Hematopoietic multipotent progenitor cell treated with erythropoietin and hydrocortisone succinate and interleukin-3 and kit ligand, for 15 days (in vitro differentiated cells): ENCODE measurements at places on chromosomes 6 and 20.

GRCh38 chr6:169075915-169076654 lies 177.6 kb downstream of the THBS2 start:
- DNase-seq: no peak

- DNase-seq: no peak
These were observed 34.1 kb downstream of the TNXB start for GRCh38 chr6:32074996-32075532.

DNA sequence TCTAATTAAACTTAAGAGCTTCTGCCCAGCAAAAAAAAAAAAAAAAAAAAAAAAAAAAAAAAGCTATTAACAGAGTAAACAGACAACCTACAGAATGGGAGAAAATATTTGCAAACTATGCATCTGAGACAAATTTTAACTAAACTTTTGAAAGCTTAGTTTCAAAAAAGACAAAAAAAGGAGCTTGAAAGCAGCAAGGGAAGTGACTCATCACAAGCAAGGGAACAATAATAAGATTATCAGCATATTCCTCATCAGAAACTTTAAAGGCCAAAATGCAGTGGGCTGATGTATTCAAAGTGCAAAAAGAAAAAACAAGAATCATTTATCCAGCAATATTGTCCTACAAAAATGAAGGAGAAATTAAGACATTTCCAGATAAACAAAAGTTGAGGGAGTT lies 158.6 kb downstream of the RNF144B start:
- no peak for DNase-seq

DNA sequence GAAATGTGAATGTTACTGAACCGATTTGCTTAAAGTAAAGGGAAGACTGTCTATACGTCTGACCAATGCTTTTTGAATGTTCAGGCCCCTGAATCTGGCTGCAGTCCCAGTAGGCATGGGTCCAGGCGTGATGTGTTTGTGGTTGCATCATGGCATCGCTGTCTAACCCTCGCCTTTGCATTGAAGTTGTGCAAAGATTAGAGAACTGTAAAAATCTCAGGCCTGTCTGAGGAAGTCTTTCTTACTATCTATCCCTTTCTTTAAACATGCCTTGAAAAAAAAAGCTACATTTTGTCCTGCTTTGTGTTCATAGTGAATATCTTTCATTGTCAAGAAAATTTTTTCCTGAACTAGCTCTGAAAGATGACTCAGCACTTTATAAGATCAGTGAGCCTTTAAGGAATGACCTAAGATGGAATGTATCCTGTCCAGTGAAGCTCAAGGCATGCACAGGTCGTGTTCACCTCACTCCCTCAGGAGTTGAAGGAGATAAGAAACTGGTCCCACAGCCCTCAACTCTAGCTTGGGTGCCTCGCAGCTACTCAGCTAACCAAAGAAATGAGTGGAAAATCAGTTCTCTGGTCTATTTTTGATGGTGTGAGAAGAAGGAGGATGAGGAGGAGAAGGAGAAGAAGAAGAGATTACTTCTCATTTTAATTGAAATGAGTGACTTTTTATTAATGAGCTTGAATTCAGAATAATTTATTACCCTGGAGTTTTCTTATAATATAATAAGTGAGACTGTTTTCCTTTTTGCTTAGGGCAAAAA lies 48.6 kb downstream of the TPD52L1 start:
- no peak for DNase-seq

- no peak for DNase-seq
These were observed 59.0 kb upstream of the ZNF184 start for GRCh38 chr6:27531772-27532459.

DNA sequence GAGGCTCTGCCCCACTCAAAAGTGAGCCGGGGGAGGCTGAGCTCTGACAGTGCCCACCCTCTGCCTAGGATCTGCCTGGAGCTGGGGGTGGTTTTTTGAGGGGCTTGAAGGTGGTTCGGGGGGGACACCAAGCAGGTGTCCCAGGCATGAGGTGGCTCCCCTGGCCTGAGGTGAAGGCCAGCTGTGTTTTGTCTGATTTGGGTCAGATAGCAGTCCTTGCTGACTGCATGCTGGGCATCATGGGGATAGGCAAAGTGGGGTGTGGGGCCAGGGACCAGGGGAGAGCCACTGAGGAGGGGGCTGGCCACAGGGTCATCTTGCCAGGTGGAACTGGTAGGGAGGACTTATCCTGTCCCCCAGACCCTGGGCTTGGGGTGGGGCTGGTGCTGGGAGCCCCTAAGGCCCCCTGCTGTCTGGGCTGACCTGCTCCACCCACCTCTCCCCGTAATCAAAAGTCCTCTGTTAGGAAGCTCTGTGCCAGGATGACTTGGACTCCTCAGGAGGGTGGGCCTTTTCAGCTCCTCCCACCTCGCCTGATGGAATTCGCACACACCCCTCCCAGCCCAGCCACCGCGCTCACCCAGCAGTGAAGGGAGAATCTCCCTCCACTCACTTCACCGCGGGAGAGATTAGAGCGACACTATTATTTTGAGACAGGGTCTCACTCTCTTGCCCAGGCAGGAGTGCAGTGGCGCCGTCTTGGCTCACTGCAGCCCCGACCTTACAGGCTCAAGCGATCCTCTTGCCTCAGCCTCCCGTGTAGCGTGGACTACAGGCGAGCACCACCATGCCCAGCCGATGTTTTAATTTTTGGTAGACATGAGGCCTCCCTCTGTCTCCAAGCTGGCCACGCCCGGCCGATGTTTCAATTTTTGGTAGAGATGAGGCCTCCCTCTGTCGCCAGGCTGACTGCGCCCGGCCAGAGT lies 1.5 kb upstream of the COL9A3 start:
- no peak for DNase-seq

DNA sequence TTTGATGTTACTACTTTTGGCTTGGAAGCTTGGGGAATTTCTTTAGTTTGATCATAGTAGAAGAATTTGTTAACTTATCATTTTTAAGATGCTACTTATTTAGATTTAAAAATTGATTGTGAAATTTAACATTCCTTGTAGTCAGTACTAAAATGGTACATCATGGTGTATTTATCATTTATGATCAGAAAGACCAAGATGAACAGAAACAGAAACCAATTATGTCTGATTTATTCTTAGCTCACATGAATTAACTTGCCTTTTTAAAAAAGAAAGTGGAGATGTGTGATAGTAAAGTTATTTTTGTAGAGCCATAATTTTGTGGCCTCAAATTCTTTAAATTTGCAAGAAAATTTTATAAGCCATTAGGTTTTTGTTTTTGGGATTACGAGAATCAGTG lies 77.6 kb downstream of the LIN28B start:
- DNase-seq: no peak

DNA sequence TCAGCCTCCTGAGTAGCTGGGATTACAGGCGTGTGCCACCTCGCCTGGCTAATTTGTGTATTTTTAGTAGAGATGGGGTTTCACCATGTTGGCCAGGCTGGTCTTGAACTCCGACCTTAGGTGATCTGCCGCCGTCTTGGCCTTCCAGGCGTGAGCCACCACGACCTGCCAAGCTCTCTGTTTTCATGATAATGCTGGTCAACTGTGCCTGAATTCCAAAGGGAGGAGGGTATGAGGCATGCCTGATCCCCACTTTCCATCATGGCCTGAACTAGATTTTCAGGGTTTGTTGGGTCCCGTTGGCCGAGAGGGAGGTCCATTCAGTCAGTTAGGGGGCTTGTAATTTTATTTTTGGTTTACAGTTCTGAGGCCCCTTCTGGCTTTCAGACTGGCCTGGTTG lies 28.0 kb upstream of the ANGPT4 start:
- DNase-seq: no peak

GRCh38 chr6:52454556-52454955 lies 34.4 kb downstream of the EFHC1 start:
- DNase-seq: no peak

- DNase-seq: no peak
These were observed 500.1 kb downstream of the EPM2A start for GRCh38 chr6:145235207-145235606.

GRCh38 chr6:146891615-146892265 lies 293.0 kb downstream of the ADGB start:
- no peak for DNase-seq

DNA sequence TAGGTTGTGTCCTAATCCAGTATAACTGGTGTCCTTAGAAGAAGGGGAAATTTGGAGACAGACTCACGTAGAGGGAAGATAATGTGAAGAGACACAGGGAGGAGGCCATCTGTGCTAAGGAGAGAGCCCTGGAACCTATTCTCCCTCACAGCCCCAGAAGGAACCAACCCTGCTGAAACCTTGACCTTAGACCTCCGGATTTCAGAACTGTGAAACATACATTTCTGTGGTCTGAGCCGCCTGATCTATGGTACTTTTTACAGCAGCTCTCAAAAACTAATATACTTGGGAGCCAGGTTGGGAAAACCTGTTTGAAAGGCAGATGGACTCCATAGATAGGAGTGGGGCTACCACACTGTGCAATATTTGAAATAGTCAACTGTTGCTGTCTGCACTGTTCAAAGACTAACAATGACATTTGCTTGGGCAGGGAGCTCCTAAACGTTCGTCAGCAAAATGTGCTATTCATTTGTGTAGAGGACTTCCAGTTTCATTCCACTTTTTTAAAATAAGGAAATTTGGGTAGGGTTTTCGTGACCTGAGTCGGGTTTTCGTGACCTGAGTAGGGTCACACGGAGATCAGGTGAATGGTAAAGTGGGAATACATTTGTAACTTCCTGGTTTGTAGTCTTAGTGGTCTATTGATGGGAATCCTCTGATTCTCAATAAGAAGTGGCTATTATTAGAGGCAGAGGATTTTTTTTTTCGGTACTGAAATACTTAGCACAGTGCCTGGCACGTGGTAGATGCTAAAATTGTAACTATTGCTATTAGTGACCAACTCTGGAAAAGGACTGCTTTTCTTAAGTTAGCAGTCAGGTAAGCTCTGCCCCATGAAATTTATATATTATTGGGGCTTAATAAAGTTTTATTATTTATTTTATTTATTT lies 11.4 kb downstream of the TAGAP start:
- DNase-seq: no peak

- DNase-seq: no peak
These were observed 14.7 kb downstream of the TRPC4AP start for GRCh38 chr20:35077872-35078271.

- DNase-seq: no peak
These were observed 237.8 kb downstream of the UST start for GRCh38 chr6:148984531-148985056.

- peak; percentile 33 for DNase-seq
These were observed 84.8 kb downstream of the TAF4 start for GRCh38 chr20:61980647-61981583.

DNA sequence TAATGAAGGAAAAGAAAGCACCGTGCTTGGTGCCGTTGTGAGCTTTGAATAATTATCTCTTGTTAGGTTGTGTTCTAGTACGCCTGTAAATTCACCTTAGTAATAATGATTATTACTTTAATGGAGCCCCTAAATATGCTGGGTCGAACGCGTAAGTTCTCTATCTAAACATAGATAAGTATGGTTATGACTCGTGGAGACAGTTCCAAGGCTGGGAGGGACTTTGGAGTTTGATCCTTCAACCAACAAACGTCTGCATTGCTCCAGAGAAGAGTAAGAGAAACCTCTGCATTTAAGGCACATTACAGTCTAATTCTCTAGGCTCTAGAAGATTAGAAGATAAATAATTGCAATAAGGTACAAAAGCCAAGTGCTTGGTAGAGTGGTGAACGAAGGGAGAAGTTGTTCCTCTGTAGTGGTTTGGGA lies 514 bp downstream of the ACOT13 start:
- DNase-seq: no peak

- no peak for DNase-seq
These were observed 13.4 kb upstream of the SMIM8 start for GRCh38 chr6:87308970-87309369.

- no peak for DNase-seq
These were observed 8.8 kb downstream of the BIRC7 start for GRCh38 chr20:63244468-63244867.

DNA sequence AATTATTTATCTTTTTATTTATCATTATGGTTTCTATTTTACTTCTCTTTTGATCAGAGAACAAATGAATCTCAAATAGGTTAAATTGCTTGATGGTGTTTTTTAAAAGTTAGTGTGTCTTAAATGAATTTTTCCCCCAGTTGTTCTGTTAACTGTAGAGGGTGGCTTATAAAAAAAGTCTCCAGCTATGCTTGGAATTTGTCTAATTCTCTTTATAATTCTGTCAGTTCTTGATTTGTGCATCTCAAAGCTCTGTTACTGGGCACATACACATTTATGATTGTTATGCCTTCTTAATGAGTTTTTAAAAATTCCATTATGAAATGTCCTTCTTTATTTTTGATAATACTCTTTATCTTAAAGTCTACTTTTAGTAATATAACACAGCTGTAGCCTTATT lies 58.0 kb downstream of the LIN28B start:
- no peak for DNase-seq

- DNase-seq: no peak
These were observed 449.6 kb downstream of the C6orf118 start for GRCh38 chr6:164859816-164860215.

- DNase-seq: no peak
These were observed 24.5 kb downstream of the ARID1B start for GRCh38 chr6:156801712-156802111.

DNA sequence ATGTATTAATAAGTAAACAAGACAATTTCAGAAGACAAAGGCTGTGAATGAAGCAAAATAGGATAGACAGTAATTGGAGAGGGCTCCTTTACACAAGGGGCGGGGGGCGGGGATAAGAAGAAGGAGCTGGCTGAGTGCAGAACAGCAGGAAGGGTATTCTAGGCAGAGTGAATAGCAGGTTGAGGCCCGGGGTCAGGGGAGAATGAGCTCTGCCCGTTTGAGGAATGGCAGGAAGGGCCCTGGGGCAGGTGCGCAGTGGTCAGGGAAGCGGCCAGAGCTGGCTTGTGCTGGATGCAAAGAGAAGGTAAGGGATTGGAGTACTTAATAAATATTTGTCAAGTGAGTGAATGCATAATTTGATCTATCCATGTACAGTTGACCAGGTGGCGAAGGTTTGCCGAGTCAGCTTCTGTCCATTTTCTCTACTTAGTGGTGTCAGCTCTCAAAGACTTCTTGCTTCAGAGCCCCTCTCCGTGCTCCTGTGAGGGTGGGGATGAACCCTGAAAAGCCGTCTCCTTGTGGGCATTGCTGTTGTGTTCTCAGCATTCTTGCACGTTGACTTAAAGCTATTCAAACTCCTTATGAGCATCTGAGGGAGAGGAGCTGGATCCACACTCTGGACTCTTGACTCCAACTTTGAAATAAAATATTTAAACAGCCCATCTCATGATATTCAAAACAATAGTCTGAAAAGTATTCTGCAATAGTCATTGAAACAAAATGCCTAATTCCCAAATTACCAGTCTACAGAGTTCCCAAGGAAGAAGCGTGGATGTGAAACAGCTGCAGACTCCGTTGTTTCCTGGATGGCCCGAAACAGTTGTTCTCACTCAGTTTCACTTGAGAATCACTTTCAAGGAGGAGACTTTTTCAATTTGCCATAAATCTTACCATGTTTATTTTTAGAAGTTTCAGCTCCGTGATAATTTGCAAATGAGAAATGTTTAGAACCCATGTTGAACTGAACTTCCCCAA lies 105.1 kb downstream of the EDN3 start:
- DNase-seq: no peak

- DNase-seq: no peak
These were observed 24.0 kb downstream of the SDCBP2 start for GRCh38 chr20:1304710-1305515.

DNA sequence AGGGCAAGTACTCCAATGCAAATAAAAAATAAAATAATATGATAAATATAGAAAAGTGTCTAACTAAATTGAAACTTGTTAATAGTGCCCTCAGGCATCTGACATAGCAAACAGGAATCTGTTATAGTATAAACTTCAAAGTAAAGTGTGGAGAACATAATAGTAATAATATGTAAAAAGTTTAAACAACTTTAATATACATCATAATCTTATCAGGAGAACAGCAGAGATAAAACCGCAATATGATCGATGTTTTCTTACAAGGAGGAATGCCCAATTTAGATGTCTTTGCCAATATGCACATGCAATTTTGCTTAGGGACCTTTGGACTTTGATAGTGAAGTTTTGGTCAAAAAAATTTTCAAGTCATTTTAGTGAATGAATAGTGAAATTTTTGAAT lies 514.8 kb upstream of the IMPG1 start:
- no peak for DNase-seq
